H4 (cell line): ENCODE measurements at places on chromosomes 3 and 15.

- no peak for DNase-seq
These were observed 57.7 kb downstream of the PIK3R4 start for GRCh38 chr3:130688697-130689470.

- DNase-seq: peak; percentile 77
These were observed at the start of gene DPH6 for GRCh38 chr15:35545824-35546510. Gene DPH6, minus strand, starts transcription at chr15:35546165. Its CDS starts 24 bp downstream, at chr15:35546141.

DNA sequence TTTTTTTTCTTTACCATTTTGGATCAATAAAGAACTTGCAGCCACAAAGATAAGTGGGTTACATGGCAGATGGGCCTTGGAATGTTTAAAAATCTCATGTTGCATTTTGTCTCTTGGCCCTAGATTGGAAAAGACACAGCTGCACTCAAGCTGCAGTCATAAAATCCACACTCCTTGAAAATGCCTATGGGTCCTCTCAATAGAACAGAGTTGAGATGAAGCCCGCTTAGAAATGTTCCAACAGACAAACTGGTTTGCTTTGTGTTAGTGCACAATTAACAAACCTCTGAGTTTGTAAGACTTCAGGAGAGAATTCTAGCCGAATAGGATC is 401.2 kb upstream of the CDIN1 start:
- DNase-seq: no peak

- no peak for DNase-seq
These were observed 13.2 kb downstream of the LINS1 start for GRCh38 chr15:100588638-100589242.

- no peak for DNase-seq
These were observed 687.1 kb downstream of the IGSF11 start for GRCh38 chr3:118347396-118348168.

DNA sequence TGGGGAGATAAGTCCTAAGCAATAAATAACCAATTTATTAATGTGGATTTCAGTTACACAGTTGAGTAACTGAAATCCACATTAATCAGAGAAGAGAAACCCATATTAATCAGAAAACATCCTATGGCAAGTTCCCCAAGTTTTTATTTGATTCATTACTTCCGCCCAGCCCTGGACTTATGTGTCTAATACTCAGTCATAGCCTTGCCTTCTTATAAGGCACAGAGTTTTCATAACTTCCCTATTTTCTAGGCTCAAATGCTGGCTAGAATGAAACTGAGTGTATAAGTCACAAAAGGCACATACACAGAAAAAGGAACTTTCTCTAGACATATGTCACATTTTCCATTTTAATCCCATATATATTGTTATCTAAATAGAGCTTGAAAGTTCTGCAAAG is 28.8 kb downstream of the CD47 start:
- DNase-seq: no peak

DNA sequence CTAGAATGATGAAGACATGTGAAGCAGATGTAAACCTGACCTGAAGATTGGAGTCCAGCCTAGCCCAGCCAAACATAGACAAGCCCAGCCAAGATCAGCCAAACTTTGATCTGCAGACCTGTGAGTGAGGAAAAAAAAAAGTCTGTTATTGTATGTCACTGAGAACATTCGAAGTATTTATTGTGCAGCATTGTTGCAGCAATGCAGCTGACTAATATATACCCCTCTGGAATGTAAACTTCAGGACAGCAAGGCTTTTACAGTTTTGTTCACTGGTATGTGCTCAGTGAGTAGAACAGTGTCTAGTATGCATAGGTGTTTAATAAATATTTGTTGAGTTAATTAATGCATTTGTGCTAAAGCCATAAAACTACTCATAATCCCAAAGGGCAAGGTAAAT is 23.4 kb downstream of the TMEM202 start:
- DNase-seq: no peak

DNA sequence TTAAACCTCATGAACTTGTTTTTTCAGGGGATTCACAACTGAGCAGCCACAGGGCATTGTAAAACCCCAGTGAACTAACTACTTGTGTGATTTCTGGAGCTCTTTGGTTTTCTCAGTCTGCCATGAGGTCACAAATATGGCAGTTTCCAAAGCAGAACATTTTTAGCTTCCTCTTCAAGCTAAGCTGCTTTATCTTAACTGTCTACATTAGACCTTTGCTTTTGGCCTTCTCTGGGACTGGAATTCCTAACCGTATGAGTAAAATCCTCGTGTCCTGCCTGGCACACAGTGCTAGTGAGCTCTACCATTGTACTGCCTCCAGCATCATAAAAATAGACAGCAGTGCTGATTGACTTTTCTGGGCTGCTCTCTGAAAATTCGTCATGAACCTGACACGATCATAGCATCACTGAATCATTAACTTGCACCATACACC is 22.1 kb downstream of the CDIN1 start:
- no peak for DNase-seq

GRCh38 chr3:139764936-139765335 is 87.2 kb upstream of the NMNAT3 start:
- peak; percentile 80 for DNase-seq

DNA sequence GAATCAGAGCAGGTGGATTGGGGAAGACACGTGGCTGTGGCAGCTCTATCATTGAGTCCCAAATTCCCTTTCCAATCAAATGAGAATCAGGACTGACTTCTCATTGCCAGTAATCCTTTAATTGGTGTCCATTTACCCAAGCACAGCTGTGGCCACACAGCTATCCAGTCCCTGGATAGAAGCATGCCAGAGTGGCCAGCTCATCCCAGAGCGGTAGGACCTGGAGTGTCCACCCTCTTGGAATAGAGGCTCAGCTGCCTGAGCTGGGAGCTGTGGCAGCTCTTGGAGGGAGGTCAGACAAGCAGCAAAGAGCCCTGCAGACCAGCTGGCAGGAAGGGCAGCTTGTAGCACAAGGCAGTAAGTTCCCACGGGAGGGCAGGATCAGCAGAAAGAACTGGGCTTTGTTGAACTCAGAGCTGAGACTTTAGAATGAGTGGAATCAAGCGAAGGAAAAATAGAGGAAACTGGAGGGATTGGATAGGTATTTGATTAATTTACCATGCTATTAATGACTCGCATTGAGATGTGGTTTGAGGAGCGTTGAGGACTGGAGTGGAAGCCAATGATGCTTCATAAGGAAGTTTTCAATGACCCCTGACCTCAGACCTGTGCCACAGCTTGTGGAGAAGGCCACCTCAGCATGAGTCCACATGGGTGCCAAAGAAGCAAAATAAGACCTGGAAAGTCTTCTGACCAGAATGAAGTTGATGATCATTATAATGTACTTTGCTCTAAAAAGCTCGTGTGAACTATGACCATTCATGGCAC is 6.9 kb upstream of the ALPK3 start:
- no peak for DNase-seq

DNA sequence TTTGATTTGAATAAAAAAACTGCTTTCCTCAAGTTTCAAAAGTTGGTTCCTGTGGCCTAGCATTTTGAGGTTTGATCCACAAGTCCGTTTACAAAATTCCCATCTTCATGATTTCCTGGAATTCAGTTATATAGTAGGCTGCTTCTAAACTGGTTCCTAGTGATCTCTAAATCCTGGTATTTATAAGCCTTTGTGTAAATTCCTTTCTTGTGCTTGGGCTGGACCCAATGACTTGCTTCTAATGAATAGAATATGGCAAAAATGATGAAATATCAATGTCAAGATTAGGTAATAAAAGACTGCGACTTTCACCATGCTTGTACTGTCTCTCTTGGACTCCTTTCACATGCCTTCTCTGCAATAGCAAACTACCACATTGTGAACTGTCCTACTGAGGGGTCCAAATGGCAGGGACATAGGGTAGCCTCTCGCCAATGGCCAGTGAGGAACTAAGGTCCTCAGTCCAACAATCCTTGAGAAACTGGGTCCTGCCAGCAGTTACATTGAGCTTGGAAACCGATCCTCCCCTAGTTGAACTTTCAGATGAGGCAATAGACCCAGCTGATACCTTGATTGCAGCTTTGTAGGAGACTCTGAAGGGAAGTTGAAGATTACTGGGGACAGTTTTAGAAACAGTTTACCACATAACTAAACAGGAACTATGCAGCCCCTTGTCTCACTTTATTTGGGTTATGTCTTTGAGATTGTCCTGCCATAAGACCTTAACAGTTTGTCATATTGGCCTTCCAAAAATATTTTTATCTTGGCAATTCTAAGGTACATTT is 303.9 kb upstream of the TBC1D5 start:
- DNase-seq: no peak
